ENCODE measurements at places on chromosomes 6 and 20. TPM values are rescaled to one million over a fixed set of nuclear protein-coding genes. Genes with fewer than 3 reads are reported as not detected.
A peak's percentile ranks its signal among the peaks of the same experiment; 100 is the strongest.

CASS4 gene
- polyA plus RNA-seq: 5.5 TPM

JAG1 gene
- polyA plus RNA-seq: not detected

PBOV1 gene
- not detected for polyA plus RNA-seq

WFDC12 gene
- not detected for polyA plus RNA-seq

PHACTR1 gene
- 1.1 TPM for polyA plus RNA-seq

HSPA12B gene
- polyA plus RNA-seq: 0.53 TPM

EFCAB8 gene
- 0.20 TPM for polyA plus RNA-seq

DNA sequence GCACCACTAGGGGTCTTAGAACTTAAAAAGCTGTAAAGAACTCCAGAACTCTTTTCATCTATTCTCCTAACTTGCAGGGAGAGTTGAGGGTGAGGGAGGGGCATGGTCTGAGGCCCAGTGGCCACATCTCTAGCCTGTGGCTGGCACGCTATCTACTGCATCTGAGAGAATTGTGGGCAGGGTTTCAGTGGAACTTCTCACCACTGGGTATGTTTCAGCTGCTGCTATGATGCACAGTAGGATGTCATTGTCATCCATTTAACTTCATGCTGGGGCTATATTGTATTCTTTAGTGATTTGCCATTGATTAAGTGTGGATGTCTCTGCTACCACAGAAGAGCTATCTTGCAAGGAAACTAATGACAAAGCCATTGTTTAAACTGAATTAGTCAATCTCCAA, 4.5 kb downstream of the TMEM14A start:
- H3K36me3 ChIP-seq: peaks cover 12% of the 10 kb centered on the region
- H3K4me1 ChIP-seq: peaks cover 24% of the 10 kb centered on the region
- no peak for DNase-seq
- no peaks in the 10 kb centered on the region for H3K27me3 ChIP-seq
- no peak overlapping the region for H3K4me3 ChIP-seq
- H3K27ac ChIP-seq: no peak overlapping the region

- no peak overlapping the region for H3K4me3 ChIP-seq
- peaks cover 11% of the 10 kb centered on the region for H3K27me3 ChIP-seq
- H3K4me1 ChIP-seq: peaks cover 20% of the 10 kb centered on the region
- no peak for DNase-seq
- H3K36me3 ChIP-seq: no peaks in the 10 kb centered on the region
Measured at GRCh38 chr6:125752773-125753172, 3.3 kb downstream of the HEY2 start.

GRCh38 chr6:27810768-27811450, 101.3 kb downstream of the OR2B2 start:
- peak overlapping the region; percentile 98 for H3K27ac ChIP-seq
- H3K27me3 ChIP-seq: peaks cover 32% of the 10 kb centered on the region
- H3K4me3 ChIP-seq: peak overlapping the region; percentile 94
- DNase-seq: no peak

DNA sequence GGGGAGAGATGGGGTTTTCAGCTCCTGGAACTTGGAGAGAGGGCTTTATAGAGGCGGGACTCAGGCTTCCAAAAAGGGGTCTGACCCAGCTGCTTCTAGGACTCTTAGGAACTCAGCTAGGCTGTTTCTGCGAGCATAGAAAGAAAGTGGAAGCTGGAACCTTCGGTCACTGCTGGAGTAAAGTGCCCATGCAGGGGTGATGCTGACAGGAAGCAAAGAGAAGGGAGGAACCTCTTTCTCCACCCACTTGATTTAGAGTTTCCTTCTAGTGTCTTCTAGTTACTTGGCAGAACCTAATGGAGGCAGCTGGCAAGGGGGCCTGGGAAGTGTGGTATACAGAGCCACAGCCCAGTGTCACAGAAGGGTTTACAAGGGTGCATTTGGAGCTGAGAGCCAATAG, 283.6 kb downstream of the QKI start:
- no peaks in the 10 kb centered on the region for H3K36me3 ChIP-seq
- no peak overlapping the region for H3K4me3 ChIP-seq
- no peak overlapping the region for H3K27ac ChIP-seq
- peaks cover 15% of the 10 kb centered on the region for H3K4me1 ChIP-seq
- H3K27me3 ChIP-seq: peaks cover 10% of the 10 kb centered on the region
- DNase-seq: no peak

DNA sequence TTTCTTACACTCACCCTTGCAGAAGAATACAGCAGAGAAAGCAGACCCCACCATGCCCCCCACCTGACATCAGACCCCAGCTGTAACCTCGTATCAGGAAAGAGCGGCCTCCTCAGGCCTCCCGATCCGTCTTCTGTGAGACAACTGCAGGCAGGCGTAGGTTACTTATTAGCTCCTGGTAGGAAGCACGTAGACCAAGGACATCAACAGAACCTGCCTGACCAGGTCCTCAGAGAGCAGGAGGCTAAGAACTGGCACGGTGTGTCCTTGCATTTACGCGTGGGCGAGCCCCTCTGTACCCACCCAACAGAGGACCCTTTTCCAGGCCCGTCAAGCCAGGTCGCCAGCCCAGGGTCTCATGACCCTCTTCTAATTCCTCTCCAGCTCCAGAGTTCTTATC, 51.0 kb downstream of the ABHD12 start:
- peaks cover 51% of the 10 kb centered on the region for H3K4me1 ChIP-seq
- H3K36me3 ChIP-seq: peaks cover 8% of the 10 kb centered on the region
- no peak overlapping the region for H3K27ac ChIP-seq
- no peak for DNase-seq
- H3K27me3 ChIP-seq: peaks cover 2% of the 10 kb centered on the region

- H3K27ac ChIP-seq: no peak overlapping the region
- H3K4me3 ChIP-seq: no peak overlapping the region
- DNase-seq: no peak
- no peaks in the 10 kb centered on the region for H3K36me3 ChIP-seq
- no peaks in the 10 kb centered on the region for H3K4me1 ChIP-seq
Measured at GRCh38 chr6:167567142-167568033, 242.5 kb downstream of the TTLL2 start.

GRCh38 chr6:152309648-152310047, 327.5 kb downstream of the SYNE1 start:
- DNase-seq: no peak
- no peaks in the 10 kb centered on the region for H3K27me3 ChIP-seq
- H3K4me1 ChIP-seq: no peaks in the 10 kb centered on the region
- peaks cover 41% of the 10 kb centered on the region for H3K36me3 ChIP-seq
- H3K27ac ChIP-seq: no peak overlapping the region

DNA sequence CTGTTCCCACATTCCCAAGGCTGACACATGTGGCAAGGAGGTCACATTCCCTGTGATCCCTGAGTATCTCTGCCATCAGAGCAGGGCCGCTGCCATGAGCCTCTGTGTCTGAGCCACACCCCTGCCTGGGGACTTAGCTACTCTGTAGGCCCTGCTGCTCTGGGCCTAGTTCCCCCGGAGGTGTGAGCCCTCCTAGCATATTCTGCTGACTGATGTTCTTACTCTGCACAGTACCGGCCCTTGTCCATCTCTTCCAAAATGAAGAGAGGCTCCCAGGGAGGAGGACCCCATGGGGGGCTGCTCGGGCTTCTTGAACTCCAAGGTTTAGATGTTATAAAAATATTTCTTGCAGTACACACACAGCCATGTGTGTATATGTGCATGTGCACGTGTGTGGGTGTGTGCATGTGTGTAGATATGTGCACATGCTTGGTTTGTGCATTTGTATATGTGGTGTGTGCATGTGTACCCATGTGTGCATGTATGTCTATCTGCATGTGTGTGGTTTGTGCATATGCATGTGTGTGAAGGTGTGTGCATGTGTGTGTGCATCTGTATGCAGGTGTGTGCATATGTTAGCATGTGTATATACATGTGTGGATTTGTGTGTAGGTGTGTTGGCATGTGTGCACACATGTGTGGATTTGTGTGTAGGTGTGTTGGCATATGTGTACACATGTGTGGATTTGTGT, 101.2 kb downstream of the ERMARD start:
- H3K27me3 ChIP-seq: no peaks in the 10 kb centered on the region
- no peaks in the 10 kb centered on the region for H3K4me1 ChIP-seq
- H3K36me3 ChIP-seq: peaks cover 3% of the 10 kb centered on the region
- no peak for DNase-seq
- H3K27ac ChIP-seq: no peak overlapping the region

- peaks cover 43% of the 10 kb centered on the region for H3K27me3 ChIP-seq
- no peak overlapping the region for H3K27ac ChIP-seq
- H3K4me3 ChIP-seq: peak overlapping the region; percentile 73
- no peak for DNase-seq
- H3K36me3 ChIP-seq: no peaks in the 10 kb centered on the region
Measured at GRCh38 chr20:20369250-20370093, 1.6 kb downstream of the INSM1 start.

- H3K27me3 ChIP-seq: peaks cover 1% of the 10 kb centered on the region
- H3K4me3 ChIP-seq: no peak overlapping the region
- DNase-seq: no peak
- no peak overlapping the region for H3K27ac ChIP-seq
- no peaks in the 10 kb centered on the region for H3K4me1 ChIP-seq
- H3K36me3 ChIP-seq: peaks cover 2% of the 10 kb centered on the region
Measured at GRCh38 chr6:80380566-80380965, 274.1 kb downstream of the BCKDHB start.

DNA sequence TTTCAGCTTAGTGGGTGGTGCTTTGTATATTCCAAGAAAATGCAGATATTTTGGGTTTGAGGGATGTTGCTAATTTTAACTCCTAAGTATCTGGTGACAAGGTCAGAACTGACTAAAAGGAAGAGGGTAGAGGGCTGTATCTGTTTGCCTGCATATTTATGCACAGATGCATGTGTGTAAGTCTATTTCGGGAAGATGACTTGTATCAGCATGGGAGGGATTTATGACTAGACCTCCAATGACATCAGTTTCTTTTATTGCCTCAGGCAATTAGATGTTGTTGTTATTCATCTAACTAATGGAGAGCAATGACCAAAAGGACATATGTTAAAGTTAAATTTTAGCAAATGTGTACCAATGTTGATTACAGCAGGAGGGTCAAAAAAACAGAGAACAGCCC, 734.3 kb downstream of the QKI start:
- H3K36me3 ChIP-seq: no peaks in the 10 kb centered on the region
- H3K4me3 ChIP-seq: no peak overlapping the region
- H3K27ac ChIP-seq: no peak overlapping the region
- no peaks in the 10 kb centered on the region for H3K4me1 ChIP-seq
- no peaks in the 10 kb centered on the region for H3K27me3 ChIP-seq

- peaks cover 9% of the 10 kb centered on the region for H3K36me3 ChIP-seq
- DNase-seq: no peak
- H3K27ac ChIP-seq: no peak overlapping the region
- H3K4me3 ChIP-seq: peak overlapping the region; percentile 31
Measured at GRCh38 chr6:26086211-26086610, 1.0 kb upstream of the HFE start.

DNA sequence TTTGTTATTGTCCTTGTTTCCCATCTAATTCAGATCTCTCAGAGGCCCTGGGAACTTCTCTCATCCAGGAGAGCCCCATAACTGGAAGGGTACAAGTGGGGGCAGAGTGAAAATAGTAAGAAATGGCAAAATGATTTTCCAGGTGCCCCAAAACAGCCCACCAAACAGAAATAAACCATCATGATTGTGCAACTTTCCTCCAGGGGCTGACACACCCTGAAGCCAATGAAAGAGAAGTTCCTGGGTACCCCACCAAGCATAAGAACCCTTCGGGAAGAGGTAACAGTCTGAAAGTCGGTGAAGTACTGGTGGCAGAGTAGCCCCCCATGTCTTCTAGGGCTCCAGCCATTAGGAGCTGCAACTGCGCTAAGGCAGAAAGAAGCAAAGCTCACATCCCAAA, 282.0 kb downstream of the PTPRT start:
- no peak overlapping the region for H3K27ac ChIP-seq
- no peaks in the 10 kb centered on the region for H3K36me3 ChIP-seq
- H3K27me3 ChIP-seq: no peaks in the 10 kb centered on the region
- no peak overlapping the region for H3K4me3 ChIP-seq
- DNase-seq: no peak
- no peaks in the 10 kb centered on the region for H3K4me1 ChIP-seq

GRCh38 chr6:128327890-128328289, 192.5 kb downstream of the PTPRK start:
- no peak overlapping the region for H3K4me3 ChIP-seq
- peak; percentile 6 for DNase-seq
- no peaks in the 10 kb centered on the region for H3K4me1 ChIP-seq

DNA sequence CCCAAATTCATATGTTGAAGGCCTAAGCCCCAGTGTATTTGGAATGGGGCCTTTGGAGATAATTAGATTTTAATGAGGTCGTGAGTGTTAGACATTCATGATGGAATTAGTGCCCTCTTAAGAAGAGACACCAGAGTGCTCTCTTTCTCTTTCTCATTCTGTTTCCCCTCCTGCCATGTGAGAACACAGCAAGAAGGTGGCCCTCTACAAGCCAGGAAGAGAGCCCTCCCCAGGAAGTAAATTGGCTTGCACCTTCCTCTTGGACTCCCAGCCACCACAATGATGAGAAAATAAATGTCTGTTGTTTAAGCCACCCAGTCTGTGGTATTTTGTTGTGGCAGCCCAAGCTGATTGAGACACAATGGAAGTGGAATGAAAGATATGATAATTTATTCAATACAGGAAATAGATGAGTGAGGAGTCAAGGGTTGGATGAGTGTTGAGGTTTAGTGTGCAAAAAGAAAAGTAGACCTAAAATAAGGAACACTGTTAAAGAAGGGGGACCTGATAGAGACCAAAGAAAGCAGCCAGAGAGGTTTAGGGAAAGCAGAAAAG, 25.9 kb upstream of the ATXN1 start:
- H3K27me3 ChIP-seq: no peaks in the 10 kb centered on the region
- H3K36me3 ChIP-seq: no peaks in the 10 kb centered on the region
- H3K27ac ChIP-seq: peak overlapping the region; percentile 33
- DNase-seq: peak; percentile 28
- peaks cover 20% of the 10 kb centered on the region for H3K4me1 ChIP-seq

All from immature natural killer cell (primary cell).